ENCODE measurements at places on chromosomes 6 and 20.

GRCh38 chr6:6417475-6417874 lies 97.0 kb upstream of the F13A1 start:
- DNase-seq = no peak

- no peak for DNase-seq
Observed at GRCh38 chr6:169171951-169172350, 81.7 kb downstream of the THBS2 start.

DNA sequence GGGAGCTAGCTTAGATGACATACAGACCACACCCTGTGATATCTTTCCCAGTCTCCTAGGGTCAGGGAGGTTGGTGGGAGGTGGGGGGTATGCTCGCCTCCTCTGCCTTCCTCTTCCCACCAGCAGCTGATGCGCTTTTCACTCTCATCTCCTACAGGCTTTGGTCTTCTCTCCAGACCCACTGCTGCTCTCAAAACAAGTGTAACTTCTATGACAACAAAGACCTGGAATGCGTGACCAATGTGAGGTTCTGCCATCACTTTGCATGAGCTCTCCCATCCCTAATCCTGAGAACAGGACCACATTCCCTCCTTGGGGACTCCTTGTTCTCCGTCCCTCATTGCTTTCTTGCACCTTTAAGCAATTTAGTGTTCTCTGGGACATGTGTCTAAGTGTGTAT lies 2.7 kb downstream of the CTSA start:
- no peak for DNase-seq

GRCh38 chr6:44298864-44299263 lies 14.3 kb downstream of the AARS2 start:
- no peak for DNase-seq

- DNase-seq = no peak
Observed at GRCh38 chr6:11714798-11715285, 63.8 kb downstream of the ADTRP start.

DNA sequence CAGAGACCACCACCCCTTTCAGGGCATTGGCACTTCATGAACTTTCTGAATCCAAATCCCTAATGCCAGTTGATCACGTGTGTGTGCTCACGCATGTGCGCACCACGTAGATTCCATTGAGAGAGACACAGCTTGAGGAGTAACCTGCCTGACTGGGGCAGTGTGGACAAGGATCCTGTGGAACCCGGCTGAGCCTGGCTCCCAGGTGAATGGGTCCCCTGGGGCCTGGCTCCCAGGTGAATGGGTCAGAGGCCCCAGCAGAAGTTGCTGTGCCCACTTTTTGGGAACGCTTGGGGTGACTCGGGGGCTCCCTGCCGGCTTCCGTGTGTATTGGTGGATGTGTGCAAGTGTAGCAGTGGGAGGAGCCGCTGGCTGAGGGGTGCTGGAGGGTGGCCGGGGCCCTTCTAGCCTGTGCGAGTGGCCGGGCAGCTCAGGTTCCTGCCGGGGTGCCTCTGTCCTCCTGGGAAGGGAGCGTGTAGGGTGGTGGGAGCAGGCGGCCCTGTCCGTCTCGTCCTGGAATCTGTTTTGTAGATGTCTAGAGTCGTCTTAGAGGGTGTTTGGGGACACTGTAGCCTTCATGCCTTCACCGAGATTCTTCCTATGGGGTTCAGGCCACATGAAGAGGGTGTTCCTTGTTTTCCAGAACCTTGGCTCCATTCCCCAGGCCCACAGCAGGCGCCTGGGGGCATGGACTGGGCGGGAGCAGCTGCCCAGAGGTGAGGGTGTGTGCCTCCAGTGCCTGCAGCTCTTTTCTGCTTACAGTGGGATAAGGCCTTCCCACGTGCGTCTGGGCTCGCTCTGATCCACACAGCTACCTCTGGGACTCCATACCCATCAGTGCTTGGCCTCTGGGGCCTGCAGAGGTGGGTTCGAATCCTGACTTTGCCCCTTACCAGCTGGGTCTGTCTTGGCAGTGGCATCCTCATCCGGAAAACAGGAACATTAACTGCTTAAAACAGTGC lies 3.2 kb downstream of the RBM38 start:
- DNase-seq = no peak

DNA sequence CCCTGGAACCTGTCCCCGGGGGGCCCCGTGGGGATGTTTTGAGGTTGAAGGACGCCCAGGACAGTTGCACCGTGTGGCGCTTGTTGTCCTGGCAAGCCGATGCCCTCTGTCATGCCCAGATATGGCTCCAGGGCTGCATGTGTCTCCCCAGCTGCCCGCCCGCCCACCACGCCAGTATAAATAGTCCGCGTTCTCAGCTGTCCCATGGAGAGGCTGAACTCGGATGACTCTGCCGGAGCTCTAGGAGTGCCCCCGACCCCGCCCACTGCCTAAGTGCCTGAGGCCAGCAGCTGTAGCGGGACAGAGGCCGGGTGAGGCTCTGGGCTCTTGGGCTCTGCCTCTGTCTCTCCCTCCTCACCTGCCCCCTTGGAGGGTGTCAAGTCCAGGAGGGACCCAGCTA lies 83.0 kb upstream of the GATA5 start:
- DNase-seq = no peak
